ENCODE measurements at places on chromosomes 2 and 18.

DNA sequence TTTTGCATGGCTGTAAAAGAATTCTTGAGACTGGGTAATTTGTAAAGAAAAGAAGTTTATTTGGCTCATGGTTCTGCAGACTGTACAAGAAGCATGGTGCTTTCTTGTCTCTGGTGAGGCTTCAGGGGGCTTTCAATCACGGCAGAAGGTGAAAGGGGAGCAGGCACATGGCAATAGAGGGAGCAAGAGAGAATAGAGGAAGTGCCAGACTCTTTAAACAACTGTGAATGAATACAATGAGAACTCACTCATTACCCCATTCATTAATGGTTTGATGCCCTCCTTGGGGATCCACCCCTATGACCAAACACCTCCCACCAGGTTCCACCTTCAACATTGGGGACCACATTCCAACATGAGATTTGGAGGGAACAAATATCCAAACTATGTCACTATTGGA is 463.5 kb downstream of the MTX2 start:
- DNase-seq: no peak

DNA sequence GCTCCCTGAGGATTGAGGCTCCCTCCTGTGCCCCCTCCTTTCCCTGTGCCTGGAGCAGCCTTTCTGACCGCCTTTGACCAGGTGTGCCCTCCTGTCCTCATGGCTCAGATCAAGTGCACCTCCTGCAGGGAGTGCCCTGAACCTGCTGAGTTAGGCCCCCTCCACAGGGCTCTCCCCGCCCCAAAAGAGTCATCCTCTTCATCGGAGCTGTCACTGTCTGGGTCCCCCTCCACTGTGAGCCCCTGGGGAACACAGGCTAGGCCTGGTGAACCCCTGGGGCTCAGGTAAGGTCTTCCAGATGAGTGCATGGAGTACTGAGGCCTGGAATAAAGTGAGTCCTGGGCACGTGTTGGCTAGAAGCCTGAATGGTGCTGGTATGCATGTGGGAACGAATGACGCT is 173.5 kb downstream of the INHBB start:
- no peak for DNase-seq

DNA sequence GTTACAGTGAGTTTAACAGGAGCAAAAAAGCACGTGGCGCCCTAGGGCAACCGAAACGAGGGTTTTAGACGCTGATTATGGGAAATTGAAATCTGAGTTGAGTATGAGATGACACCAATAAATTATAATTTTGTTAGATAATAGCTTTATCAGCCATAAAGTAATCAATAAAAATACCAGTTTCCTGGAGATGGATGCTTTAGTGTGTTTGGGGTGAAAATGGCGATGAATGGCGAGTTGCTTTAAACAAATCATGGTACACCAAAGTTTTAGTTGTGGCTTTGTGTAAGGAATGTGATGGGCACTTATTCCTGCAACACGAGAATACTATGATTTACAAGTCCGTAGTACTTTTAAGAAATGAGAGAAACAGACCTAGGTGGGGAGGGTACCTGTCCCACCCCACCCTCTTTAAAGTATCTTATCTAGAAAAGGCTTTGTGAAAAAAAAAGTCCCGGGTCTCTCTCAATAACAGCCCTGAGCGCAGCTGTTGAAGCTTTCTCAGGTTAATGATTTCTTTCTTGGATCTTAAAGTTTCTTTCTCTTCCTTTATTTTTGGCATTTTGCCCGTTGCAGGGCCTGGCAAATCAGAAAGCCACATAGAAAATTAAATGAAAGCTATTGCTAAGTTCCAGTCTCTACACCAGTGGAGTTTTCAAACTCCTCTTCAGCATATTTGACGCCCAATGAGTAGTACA is 1.5 kb upstream of the RRM2 start:
- DNase-seq: no peak

- DNase-seq: no peak
These were observed 128.0 kb downstream of the ABCA12 start for GRCh38 chr2:215010390-215010789.

DNA sequence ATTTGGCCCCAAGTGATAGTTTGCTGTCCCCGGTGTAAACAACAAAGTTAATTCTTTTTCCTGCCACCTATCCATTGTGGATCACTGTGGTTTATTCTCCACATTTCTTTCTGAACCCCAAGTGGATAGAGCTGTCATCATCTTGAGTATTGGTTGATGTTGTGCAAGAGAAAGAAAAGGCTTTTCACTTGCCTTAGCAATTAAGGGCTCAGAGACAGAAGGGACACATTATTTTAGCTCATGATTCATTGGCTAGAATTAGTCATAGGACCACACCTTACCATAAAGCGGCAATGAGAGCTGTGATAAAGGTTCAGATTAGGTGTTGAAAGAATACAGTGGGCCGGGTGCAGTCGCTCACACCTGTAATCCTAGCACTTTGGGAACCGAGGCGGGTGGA is 442.1 kb upstream of the DCC start:
- no peak for DNase-seq

- DNase-seq: no peak
These were observed 54.5 kb downstream of the PRELID3A start for GRCh38 chr18:12462242-12462641.

GRCh38 chr18:27185025-27185763 is at the start of gene CHST9:
TSS of gene CHST9 (minus strand) at chr18:27185308. CDS start at chr18:27142809, 42,499 bp downstream.
- no peak for DNase-seq

DNA sequence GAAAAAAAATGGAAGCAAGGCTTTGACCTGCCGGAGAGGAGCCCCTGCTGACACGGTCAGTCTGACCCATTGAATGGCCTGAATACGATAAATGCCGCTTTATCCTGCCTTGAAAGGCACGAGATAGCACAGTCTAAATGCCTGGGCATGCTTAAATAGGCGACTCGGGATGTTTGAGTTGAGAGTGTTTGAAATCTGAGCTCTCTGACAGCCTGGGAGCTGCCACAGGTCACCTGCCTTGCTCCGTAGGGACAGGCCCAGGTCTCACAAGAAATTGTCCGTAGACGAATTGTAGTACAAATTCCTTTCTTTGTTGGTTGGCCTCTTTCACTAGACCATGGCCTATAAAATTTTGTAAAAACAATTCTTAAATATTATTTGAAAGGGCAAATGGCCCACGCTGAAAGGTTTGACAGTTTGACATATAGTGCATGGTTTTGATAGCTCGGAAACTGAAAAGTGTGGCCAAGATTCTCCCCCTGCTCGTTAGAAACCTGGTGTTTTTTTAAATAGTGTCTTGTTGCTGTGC is 72.8 kb downstream of the MEIS1 start:
- DNase-seq: no peak

DNA sequence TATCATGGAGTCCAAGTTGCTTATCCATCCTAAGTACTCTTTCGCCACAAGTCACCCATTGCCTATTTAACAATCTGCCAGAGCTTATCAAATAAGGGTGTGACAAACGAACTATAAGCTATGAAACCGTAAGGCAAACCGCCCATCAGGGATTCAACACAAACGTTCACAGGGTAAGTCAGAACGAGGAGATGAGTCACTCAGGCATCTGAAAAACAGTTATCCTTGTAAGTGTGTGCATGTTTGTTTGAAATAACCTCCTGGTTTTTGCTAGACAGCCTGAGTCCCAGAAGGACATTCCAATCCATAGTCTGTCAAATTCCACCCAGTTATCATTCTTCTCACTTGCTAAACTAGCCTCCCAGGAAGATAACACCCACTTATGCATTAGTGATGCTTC is 299.1 kb downstream of the PAX3 start:
- no peak for DNase-seq

DNA sequence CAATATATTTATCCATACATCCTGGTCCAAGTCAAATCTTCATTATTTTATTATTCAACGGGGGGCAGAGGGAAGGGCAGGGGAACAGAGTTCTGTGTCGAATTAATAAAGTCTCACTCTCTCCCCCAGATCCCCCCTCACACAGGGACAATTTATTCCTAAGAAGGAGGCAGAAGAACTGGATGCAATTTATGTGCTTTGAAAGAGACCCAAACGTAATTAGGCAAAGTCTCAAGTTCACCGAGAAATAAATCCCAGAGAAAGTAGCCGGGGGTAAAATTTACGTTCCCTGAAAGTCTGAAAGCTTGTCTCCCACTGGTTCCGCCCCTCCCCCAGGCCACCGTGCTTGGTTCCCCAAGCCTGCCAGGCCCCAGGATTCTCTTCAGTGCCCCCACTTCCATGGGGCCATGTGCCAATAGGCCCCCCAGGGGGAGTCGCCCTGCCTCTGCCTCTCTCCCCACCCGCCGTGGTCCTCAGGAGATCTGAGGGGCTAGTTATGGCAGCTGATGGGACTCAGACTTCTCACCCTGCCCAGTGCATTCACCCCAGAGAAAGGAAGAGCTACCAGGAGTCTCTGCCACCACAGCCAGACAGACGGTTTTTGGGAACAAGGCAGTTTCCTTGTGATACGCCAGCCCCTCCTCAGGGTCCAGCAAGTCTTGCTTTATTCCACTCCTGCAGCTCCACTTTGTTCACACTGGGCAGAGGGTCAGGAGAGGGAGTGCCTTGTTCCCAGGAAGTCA is 215.5 kb downstream of the CYP26B1 start:
- no peak for DNase-seq

- no peak for DNase-seq
These were observed 156.0 kb downstream of the SEPTIN10 start for GRCh38 chr2:109457794-109458193.

GRCh38 chr2:162297925-162298552 is 20.4 kb downstream of the IFIH1 start:
- peak; percentile 81 for DNase-seq

DNA sequence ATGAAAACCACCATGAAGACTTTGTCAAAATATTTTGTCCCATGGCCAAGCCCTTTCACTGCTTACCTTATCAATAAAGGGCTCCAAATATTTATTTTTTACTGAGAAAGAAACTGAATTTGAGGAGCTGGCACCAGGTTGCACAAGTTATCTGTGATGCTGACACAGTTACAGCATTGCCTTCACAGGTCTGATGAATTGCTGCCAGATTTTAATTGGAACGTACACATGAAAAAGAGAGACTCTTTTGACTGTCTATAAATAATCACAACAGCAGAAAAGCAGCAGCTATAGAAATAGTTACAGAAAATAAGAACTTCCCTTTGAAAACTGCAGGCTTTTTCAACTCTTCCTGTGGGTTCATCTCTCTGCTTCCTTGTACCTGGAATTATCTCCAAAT is 23.9 kb downstream of the TMEM200C start:
- no peak for DNase-seq

- no peak for DNase-seq
These were observed 373.8 kb upstream of the SYT4 start for GRCh38 chr18:43651057-43651456.

Data from CD4-positive, alpha-beta T cell treated with Interferon alpha-2 for 1 hour (primary cell).